ENCODE measurements at places on chromosomes 3 and 15. TPM values are rescaled to one million over a fixed set of nuclear protein-coding genes. Genes with fewer than 3 reads are reported as not detected.

POTEB2 gene
- not detected for polyA plus RNA-seq

CPLX3 gene
- polyA plus RNA-seq = not detected

STX19 gene
- not detected for polyA plus RNA-seq

SEMA6D gene
- 5.3 TPM for polyA plus RNA-seq

ZNF445 gene
- 4.0 TPM for polyA plus RNA-seq

PAK6 gene
- polyA plus RNA-seq = 0.03 TPM

CCR8 gene
- not detected for polyA plus RNA-seq

EBLN2 gene
- 0.87 TPM for polyA plus RNA-seq

XXYLT1 gene
- polyA plus RNA-seq = 18.5 TPM

SST gene
- polyA plus RNA-seq = not detected

DZIP1L gene
- 5.2 TPM for polyA plus RNA-seq

SCN11A gene
- polyA plus RNA-seq = 0.01 TPM

All from fibroblast of lung (primary cell).